ENCODE measurements at places on chromosomes 4 and X.
A peak's percentile ranks its signal among the peaks of the same experiment; 100 is the strongest.

DNA sequence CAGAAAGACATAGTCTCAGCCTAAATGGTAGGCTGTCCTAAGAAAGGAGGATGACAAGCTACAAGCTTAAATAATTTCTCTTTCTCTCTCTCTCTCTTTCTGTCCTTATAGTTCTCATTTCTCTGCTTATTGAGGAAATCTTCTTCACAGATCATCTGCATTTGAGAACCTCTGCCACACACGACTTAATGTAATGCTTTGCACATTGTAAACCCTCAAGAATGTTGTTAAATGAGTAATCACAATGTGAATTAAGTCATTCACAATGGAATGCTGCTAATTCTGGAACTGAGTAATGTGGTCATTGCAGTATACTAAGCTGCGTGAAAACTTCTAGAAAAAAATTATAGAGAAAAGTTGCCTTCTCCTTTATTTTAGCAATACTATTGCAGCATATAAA, 508.9 kb upstream of the FTHL17 start:
- no peak for DNase-seq

DNA sequence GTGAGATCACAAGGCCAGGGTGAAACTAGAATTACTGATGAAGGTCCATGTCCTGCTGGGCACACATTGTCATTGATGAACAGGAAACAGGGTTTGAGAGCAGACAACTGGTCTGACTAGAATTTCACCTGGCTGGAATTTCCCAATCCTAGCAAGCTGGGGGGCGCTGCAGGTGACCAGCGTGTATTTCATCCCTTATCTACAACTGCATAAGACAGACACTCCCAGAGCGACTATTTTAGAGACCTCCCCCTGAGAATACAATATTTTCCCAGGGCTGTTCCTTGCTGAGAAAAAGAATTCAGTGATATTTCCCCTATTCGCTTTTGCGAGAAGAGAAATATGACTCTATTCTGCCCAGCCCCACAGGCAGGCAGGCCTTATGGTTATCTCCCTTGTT, 432.6 kb upstream of the GALNT7 start:
- no peak for DNase-seq

DNA sequence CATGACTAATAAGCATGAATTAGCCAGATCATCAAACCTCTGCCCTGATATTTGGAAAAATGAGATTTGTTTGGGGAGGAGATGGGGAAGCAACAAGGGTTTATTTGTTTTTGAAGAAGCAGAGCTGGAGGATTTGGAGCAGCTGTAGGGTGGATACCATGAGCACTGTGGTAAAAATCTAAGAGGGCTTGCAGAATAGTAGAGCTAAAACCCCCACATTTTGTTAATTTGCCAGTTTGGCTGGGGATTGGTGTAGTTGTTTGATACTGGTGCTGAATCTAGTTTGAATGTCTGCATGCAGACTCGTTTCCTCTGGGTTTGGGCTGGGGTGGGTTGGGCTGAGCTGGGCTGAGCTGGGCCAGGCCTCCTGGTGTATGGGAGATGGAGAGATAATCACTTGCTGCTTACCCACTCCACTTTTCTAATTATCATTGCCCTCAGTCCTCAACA, 43.7 kb downstream of the SMAD1 start:
- no peak for DNase-seq

GRCh38 chrX:12434493-12434892, 296.2 kb downstream of the FRMPD4 start:
- no peak for DNase-seq

- no peak for DNase-seq
These were observed 149.0 kb upstream of the SCML1 start for GRCh38 chrX:17588303-17588702.

DNA sequence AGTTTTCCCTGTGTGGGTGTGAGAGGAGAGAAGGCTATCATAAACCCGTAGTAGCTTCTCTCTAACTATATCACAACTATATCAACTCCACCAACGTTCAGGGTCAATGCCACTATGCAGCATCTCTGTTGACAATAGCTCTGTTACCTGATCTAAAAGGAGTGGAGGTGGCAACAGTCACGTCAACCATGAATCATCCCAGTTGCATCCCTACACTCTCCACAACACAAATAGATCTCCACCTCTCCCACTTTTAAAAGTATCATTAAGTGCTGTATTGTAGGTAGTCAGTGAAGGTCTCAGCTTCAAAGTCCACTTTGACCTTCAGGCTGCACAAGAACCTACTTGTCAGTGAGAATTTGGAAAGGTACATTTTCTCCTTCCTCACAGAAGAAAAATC, 600.5 kb upstream of the GRIA3 start:
- DNase-seq, result no peak

GRCh38 chrX:106039920-106040319, 1.4 kb upstream of the SERPINA7 start:
- DNase-seq, result no peak

- DNase-seq, result no peak
These were observed 77.3 kb upstream of the MSX1 start for GRCh38 chr4:4781936-4782707.

GRCh38 chrX:105837232-105837631, 14.9 kb downstream of the NRK start:
- DNase-seq, result no peak

DNA sequence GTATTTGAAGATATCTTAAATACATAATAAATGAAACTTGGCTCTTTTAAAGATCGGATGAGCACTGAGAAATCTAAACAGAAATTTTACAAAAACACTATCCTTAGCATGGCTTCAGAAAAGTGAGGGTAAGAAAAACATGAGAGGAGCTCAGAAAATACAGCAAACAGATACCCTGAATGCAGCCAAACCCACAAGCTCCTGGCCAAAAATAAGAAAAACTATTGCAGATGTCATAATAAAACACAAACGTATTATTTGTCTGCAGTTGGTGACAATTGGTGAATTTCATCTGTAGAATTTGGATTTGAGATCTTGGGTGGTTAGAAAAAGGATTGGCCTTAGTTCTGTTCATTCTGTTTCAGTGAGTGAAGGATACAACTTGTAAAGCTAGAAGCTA, 603.9 kb downstream of the INPP4B start:
- DNase-seq, result no peak

DNA sequence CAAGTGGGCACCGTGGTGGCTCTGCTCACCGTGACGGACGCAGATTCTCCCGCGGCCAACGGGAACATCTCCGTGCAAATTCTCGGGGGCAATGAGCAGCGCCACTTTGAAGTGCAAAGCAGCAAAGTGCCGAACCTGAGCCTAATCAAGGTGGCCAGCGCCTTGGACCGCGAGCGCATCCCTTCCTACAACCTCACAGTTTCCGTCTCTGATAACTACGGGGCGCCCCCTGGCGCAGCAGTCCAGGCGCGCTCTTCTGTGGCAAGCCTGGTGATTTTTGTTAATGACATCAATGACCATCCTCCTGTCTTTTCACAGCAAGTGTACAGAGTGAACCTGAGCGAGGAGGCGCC, 2.7 kb downstream of the FAT4 start:
- peak; percentile 1 for DNase-seq

DNA sequence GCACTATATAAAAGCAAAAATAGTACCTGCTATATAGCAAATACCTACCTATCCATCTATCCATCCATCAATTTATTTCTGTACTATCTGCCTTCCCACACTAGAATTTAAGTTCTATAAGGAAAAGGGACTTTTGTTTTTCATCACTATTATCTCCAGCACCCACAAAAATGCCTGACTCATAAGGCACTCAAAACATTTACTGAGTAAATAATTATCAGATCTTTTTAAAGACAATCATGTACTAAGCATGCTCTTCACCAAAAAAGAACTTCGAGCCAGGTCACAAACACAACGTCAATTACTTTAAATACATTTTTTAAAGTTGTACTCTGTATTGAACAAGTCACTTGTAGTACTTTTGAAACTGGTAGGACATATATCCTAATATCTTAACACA, 119.9 kb downstream of the FBXW7 start:
- DNase-seq, result no peak

DNA sequence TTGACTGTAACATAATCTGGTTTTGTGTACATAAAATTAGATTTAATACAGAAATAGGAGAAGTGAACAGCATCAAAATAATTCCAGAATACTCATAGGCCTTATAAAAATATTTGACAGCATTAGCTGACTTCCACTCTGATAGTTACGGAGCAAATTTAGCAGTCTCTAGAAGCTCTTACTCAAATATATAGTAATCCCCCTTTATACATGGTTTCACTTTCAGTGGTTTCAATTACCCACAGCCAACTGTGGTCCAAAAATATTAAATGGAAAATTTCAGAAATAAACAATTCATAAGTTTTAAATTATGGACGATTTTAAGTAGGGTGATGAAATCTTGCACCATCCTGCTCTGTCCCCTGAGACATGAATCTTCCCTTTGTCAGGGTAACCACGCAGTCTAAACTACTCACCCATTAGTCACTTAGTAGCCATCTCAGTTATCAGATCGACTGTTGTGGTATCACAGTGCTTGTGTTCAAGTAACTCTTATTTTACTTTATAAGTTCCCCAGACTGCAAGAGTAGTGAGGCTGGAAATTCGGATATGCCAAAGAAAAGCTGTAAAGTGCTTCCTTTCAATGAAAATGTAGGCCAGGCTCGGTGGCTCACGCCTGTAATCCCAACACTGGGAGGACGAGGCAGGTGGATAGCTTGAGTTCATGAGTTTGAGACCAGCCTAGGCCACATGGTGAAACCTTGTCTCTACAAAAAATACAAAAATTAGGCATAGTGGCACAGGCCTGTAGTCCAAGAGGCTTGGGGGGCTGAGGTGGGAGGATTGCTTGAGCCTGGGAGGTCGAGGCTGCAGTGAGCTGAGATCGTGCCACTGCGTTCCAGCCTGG, 17.2 kb upstream of the RTL9 start:
- DNase-seq, result no peak

GRCh38 chr4:1723131-1723801, 1.9 kb downstream of the TACC3 start:
- DNase-seq, result peak; percentile 56

DNA sequence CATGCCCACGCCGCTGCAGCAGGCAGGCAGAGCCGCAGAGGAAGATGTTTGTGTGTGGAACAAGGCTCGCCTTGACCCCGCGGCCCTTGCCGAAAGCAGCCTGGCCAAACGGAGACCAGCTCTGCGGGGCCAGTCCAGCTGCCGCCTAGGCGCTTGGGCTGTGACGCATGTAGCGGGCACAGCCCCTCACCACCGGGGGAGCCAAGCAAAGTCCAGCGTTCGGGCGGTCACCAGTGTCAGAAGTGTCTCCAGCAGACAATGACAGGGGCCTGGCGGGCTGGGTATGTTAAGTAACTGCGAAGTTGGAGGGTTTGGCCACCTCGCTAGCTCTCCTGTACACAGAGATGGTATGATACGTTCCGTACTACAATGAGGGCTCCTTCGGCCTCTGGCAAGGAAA, 1.3 kb downstream of the AMER1 start:
- DNase-seq, result no peak

GRCh38 chrX:30228526-30228925, 1.9 kb upstream of the MAGEB3 start:
- DNase-seq, result no peak

DNA sequence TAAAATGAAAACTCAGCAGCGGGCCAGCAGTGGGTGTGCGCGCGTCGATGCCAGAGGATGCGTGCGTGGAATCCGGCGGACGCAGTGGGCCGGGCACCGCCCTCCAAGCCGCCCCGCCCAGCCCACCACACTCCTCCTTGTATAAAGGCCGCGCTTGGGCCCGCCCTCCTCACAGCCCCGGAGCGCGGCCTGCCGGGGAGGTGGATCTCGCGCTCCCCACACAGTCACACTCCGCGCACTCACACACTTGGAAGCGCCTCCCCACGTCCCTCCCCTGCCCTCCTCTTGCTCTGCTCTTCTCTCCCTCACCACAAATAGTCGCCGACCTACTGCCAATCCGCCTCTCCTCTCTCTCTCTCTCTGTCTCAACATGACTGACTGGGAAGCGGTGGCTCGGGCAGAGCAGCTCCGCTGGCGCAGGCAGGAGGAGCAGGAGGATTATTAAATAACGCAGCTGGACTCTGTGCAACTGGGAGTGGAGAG, at the start of gene CCSER1:
CCSER1 (plus strand) TSS at position 172 of the 483 bp plus-strand sequence.
- DNase-seq, result peak; percentile 24

DNA sequence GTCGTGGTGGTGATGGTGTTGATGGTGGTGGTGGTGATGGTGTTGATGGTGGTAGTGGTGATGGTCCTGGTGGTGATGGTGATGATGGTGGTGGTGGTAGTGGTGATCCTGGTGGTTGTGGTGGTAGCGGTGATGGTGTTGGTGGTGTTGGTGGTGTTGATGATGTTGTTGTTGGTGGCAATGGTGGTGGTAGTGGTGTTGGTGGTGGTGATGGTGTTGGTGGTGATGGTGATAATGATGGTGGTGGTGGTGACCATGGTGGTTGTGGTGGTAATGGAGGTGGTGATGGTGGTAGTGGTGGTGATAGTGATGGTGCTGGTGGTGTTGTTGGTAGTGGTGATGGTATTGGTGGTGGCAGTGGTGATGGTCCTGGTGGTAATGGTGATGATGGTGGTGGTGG, 49.1 kb downstream of the TLR10 start:
- no peak for DNase-seq

DNA sequence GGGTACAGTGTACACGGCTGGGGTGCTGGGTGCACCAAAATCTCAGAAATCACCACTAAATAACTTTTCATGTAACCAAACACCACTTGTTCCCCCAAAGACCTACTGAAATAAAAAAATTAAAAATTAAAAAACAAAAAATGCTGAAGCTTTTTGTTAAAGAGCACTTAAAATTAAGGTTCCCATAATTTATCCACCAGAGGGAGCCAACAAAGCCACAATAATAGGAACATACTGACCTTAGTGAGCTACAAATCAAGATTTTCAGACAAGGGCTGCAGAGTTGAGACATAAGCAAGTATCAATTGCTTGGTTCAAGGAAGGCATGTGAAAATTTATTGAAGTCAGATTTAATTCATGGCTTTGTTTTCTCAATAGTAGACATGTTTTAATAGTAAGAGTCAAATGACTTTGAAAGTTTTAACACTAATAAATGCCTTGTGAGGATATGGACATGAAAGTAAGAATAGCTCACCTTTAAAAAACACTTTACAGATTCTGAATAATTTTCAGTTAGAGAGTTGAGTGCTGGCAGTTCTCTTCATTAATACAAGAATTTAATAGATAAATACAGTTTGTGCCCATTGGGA, 43.0 kb upstream of the SCOC start:
- no peak for DNase-seq

DNA sequence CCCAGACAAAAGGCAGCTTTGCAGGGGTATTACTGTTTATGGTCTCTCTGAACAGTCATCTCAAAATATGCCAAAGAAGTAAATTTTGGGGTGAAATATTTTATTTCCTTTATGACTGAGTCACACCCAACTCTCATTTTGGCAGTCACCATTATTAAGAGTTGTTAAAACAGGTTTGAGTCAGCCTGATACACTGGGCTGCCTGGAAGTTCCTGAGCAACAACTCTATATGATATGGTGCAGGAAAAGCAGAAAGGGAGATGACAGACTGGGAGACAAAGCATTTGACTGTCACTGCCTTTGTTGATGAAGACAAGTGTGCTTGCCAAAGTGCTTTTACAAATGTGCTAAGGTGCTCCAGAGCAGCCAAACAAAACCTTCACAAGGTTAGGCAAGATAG, 1263.5 kb downstream of the PCDH7 start:
- DNase-seq, result no peak

Data from stimulated activated CD4-positive, alpha-beta T cell treated with anti-CD3 and anti-CD28 coated beads, Interleukin-4, amount 100 ng/mL, for 4 hours (primary cell).